GM03348 (cell line): ENCODE measurements at places on chromosomes 13 and 19.

- peak; percentile 33 for DNase-seq
Measured at GRCh38 chr19:8352134-8352827, 9.2 kb upstream of the KANK3 start.

GRCh38 chr19:6481541-6482342 is at the start of gene DENND1C:
TSS of gene DENND1C (minus strand) at chr19:6481787. CDS start at chr19:6481695, 92 bp downstream.
- peak; percentile 57 for DNase-seq

DNA sequence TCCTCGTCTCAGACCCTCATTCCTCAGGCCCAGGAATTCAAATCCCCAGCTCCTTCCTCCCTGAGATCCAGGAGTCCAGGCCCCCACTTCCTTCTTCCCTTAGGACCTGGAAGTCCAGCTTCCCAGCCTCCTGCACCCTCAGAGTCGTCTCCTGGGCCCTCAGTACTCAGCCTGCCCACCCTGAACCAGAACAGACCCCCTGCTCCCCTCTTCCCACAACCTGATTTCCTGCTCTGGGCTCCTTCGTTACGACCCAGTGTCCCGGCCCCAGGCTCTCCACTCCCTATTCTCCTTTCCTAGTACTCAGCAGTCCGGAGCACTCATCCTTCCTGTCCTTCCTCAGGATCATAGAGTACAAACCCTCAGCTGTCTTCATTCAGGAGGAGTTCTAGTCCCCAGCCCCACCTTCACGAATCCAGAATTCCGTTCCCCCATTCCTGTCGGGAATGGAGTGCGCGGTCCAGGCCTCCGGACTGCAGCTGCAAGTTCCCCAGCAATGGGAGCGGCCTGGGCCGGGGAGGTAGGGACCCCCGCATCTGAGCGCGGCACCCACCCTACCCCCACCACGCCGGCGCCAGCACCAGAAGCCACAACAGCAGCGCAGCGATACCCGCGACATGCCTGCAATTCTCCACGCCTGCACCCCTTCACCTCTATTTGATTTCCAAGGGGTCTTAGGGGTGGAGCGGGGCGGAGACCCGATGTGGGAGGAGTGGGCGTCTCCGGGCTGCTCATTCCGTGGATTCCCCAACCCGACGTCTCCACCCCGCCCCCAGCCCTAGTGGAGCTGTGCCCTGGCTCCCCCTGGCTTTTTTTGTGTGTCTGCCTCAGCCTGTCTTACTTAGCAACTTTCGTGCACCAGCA is 12.7 kb downstream of the EGLN2 start:
- no peak for DNase-seq

DNA sequence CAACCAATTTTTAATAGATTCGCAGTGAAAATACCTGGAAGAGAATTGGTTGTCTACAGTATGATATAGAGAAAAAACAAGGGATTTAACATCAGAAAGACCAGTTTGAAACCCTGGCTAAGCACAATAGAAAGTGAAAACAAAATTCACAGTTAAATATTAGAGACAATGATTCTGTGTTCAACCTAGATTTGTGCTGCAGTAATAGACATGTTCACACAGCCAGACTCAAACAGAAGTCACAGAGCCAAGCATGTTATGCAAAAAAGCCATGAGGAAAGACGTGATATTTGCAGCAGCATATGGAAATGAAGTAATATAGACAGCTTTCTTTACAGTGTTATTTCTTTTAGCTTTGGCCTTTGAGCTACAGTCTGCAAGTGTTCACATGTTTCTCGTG is 48.1 kb downstream of the SCEL start:
- no peak for DNase-seq

DNA sequence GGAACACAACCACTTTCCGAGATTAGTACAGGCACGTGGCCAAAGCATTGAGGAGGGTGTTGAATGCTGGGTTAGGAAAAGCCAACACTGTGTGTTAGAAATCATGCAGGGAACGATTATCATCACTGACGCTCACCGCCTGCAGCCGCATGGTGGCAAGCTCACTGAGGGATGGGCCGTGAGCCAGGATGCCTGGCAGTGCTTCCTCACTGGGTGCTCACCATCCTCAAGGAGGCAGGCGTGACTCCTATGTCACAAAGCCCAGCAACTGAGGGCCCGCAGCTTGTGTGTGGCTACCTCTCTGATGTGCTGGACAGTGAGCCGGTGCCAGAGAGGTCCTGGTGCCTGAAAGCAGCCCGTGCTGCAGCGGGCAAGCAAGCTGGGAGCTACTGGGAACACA is 30.4 kb upstream of the TIMM44 start:
- DNase-seq: no peak

- no peak for DNase-seq
Measured at GRCh38 chr19:10008184-10008765, 2.0 kb downstream of the COL5A3 start.

DNA sequence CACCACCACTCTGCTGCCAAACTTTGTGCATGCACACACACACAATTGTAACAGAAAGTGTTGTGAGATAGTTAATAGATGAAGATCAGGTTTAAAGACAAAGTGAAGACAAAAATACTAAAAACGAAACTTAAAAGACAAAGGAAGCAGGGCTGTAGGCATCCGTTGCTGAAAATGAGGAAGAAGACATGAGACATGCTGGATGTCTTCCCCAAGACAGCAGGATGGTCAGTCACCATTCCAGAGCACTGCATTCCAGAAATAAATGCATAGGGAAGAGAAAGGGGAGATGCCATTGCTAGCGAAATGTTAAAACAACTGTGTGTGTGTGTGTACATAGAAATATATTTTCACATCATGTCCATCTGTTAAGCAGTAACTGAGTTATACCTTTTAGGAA is 520.1 kb downstream of the SUCLA2 start:
- DNase-seq: no peak
